Ovary (tissue), 10 donors: ENCODE measurements at places on chromosomes 2 and 18. TPM values are rescaled to one million over a fixed set of nuclear protein-coding genes. Genes with fewer than 3 reads are reported as not detected.

DNA sequence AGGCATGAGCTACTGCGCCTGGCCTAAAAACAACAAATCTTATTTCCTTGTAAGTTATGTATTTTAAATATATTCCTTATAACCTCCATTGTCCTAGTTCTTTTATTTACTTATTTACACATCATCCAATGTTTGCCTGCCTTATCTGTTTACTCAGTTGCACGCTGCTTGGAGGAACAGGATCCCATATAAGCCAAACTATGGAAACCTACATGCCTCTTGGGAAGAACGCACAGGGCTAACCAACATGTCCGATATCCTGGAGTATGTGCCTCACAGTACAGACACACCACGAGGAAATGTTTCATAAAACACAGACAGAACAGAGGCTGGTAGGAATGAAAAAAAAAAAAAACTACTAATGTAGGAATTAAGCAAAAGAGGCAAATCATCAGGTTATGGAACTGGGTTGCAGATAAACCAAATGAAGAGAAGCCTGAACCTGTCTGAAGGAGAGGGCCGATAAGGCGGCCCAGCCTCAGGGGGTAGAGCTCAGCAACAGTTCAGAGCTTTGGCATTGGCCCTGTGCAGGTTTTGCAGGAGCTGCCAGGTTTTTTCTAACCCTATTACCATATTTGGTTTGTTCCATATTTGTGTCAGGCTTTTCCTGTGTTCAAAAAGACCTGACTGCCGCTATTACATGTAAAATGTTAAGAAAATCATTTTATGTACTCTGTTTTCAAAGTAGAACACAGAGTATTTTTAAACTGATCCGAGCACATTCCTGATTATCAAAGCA is 19.9 kb upstream of the SP3 start:
- DNase-seq, result peak; percentile 41

- no peak for DNase-seq
Measured at GRCh38 chr2:213166109-213166508, 14.7 kb upstream of the IKZF2 start.

- no peak for DNase-seq
Measured at GRCh38 chr2:18762667-18763066, 173.3 kb upstream of the NT5C1B start.

- DNase-seq, result no peak
Measured at GRCh38 chr2:125698280-125698679, 957.7 kb upstream of the GYPC start.

- DNase-seq, result no peak
Measured at GRCh38 chr18:42100911-42101310, 145.9 kb downstream of the PIK3C3 start.

DNA sequence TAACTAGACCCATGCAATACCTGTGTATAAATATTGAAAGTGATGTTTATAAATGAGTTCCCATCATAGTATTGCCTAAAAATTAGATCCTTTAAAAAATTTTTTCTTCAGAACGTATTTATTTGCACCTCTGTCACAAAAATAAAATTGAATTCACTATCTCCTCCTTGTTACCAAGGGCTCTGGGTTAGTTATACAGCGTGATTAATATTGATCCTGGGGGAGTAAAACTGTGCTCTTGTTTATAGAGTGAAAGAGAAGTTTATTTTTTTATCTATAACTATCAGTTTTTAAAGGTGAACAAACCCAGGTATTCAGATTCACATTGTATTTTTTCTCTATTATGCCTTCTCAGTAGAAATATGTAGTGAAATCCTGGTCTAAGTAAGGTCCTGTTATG is 458.5 kb downstream of the CPS1 start:
- DNase-seq, result no peak

- no peak for DNase-seq
Measured at GRCh38 chr2:55010149-55010591, 40.1 kb downstream of the RTN4 start.

- DNase-seq, result no peak
Measured at GRCh38 chr18:43031169-43031568, 84.3 kb downstream of the RIT2 start.

DNA sequence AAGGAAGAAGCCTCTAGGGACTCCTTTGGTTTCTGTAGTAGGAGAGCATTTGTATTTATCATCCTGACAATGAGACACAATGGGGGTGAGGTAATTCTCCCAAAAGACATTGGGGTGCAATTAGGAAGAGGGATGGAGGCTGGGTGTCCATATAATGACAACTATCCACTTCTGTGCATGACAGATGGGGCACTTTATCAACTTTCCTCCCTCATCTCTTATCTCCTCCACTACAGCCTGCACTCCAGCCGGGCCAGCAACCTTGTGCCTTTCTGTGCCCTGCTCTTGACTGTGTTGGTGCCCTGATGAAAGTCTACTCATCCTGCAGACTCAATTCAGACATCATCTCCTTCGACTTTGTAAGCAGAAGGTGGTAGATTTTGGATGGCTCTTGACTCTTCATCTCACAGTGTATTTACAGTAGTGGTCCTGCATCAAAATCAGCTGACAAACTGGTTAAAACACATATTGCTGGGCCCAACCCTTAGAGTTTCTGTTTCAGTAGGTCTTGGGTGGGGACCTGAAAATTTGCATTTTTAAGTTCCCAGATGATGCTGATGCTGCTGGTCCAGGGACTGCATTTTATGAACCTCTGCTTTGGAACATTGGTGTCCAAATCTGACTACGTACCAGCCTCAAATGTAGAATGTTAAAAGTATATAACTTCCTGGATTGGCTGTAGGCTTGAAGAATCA is 40.8 kb upstream of the CFAP36 start:
- DNase-seq, result no peak

- no peak for DNase-seq
Measured at GRCh38 chr18:9008200-9008708, 94.2 kb upstream of the NDUFV2 start.

- no peak for DNase-seq
Measured at GRCh38 chr2:18378020-18378653, 182.3 kb downstream of the RDH14 start.

GRCh38 chr2:60500861-60501260 is 52.6 kb downstream of the BCL11A start:
- no peak for DNase-seq

- DNase-seq, result no peak
Measured at GRCh38 chr2:29597035-29597434, 324.4 kb downstream of the ALK start.

DNA sequence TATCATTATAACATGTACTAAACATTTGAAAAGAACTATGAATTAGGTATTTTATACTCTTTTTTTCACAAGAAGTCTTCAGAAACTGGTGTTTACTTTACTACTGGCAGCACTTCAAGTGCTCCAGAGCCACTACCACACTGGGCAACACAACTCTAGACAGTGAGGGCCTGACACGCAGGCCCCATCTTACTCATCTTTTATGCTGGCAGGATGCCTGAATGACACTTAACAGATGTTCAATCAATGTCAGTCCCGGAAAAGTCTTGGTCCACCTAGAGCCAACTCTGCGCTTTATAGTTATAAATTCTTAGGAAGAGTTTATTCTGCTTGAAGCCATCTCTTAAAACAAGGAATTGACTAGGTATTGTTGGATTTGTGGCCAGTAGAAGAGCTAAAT is 8.7 kb upstream of the WIPF1 start:
- DNase-seq, result no peak

GRCh38 chr18:62634458-62634857 is 80.9 kb upstream of the PHLPP1 start:
- DNase-seq, result no peak

- DNase-seq, result no peak
Measured at GRCh38 chr18:3547891-3548615, 98.1 kb downstream of the TGIF1 start.

- no peak for DNase-seq
Measured at GRCh38 chr2:232104076-232104646, 142.6 kb downstream of the DIS3L2 start.

- no peak for DNase-seq
Measured at GRCh38 chr2:59398081-59398480, 1155.4 kb downstream of the BCL11A start.

- no peak for DNase-seq
Measured at GRCh38 chr2:97781981-97782380, 68.6 kb downstream of the ZAP70 start.

- no peak for DNase-seq
Measured at GRCh38 chr18:29749704-29750103, 1292.8 kb downstream of the DSC3 start.

- no peak for DNase-seq
Measured at GRCh38 chr18:79867666-79868065, 69.9 kb downstream of the KCNG2 start.

GRCh38 chr2:158499383-158499782 is 42.6 kb downstream of the PKP4 start:
- DNase-seq, result no peak

GRCh38 chr2:239204876-239205468 is 195.8 kb downstream of the HDAC4 start:
- DNase-seq, result no peak

GRCh38 chr2:39636306-39636705 is 29.4 kb upstream of the TMEM178A start:
- DNase-seq, result no peak

- DNase-seq, result no peak
Measured at GRCh38 chr2:54465143-54465542, 9.0 kb downstream of the SPTBN1 start.

DNA sequence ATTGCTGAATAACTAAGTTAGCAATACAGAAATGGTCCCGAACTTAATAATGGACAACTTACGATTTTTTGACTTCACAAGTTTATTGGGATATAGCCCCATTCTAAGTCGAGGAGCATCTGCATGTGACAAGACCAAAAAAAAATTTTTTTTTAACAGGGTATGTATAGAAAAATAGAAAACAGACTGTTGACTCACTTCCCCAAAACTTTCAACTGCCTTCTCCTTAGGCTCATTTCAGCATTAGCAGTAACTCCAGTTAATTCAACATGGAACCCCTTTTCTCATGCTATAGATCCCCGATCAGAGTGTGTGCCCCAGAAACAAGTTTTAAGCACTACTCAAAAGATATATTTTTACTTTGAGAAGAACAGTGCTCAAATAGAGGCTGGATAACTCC is 5.4 kb downstream of the CD302 start:
- DNase-seq, result no peak

GRCh38 chr2:113092864-113093612 is 25.3 kb downstream of the IL1F10 start:
- DNase-seq, result no peak

DNA sequence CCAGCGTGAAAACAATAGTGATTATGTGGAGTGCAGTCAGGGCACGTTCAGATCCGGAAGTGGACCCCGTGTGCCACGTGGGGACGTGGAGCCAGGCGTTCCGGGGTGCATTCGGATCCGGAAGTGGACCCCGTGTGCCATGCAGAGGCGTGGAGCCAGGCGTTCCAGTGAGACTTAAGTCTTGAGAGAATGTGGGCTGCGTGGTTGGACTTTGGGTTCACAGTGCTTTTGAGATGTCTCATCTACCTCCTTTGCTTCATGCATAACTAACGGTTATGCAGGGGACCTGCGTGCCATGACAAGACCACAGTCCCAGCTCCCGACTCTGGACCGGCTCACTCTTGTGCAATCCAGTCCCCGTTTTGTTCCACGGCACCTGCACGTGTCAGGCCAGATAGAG is 28.8 kb downstream of the CTDP1 start:
- no peak for DNase-seq

DNA sequence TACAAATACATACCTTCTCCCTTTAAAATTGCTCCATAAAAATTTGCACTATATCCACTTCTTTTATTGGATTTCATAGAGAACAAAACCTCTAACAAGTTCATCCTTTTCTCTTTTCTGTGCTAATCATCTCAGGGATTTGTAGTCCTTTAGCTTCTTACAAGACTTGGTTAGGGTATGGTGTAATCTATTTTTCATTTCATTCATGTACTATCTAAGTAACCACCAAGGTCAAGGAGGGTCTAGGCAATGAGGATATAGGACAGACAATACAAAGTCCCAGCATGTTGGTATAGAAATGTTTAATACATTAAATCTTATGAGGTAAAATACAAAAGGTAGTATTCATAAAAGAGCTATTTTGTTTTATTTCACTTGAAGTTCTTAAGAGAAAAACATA is 17.5 kb downstream of the C2orf69 start:
- no peak for DNase-seq

- DNase-seq, result no peak
Measured at GRCh38 chr2:216298719-216299495, 73.4 kb downstream of the MARCHF4 start.

- no peak for DNase-seq
Measured at GRCh38 chr18:35182151-35182550, 58.7 kb upstream of the ZNF397 start.

DNA sequence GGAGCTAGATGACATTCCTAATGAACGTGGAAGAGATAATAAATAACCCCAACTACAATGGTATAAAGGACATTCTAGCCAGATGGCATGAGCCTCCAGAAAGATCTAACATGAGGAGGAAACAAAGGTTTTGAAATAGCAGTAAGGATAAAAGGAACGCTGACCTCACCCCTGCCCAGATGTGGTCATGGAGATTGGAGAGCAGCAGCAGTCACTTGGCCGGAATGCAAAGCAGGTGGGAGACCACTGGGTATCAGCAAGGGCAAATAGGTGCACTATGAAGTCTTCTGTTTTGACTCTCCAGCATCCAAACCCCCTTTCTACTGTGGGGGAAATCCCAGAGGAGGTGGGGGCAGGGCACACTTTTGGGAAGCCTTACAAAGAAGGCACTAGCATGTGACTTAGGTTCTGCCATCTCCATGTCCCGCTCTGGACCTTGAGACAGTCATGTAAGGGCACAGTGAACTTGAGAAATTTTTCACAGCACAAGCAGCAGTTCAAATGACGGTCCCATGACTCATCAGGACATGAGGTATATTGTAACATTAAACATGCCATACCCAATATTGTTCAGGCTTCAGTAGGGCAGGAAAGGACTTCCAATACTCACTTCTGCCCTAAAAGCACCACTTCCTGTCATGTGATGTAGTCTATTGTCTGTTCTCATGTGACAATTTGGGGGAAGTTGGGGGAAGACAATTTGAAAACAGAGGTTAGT is 55.2 kb downstream of the METTL4 start:
- no peak for DNase-seq

Gene FRZB
- total RNA-seq, result 3.7 TPM

Gene ALPP
- total RNA-seq, result 8.5 TPM

Gene SNTG2
- total RNA-seq, result 0.73 TPM

Gene CNOT11
- 21.2 TPM for total RNA-seq

Gene CHRNG
- total RNA-seq, result not detected

Gene UBE2F
- 34.3 TPM for total RNA-seq

Gene ALPG
- not detected for total RNA-seq
